ENCODE measurements at places on chromosomes 2 and 18.
A peak's percentile ranks its signal among the peaks of the same experiment; 100 is the strongest.

- DNase-seq, result no peak
These were observed 25.6 kb downstream of the DNMT3A start for GRCh38 chr2:25316101-25316500.

DNA sequence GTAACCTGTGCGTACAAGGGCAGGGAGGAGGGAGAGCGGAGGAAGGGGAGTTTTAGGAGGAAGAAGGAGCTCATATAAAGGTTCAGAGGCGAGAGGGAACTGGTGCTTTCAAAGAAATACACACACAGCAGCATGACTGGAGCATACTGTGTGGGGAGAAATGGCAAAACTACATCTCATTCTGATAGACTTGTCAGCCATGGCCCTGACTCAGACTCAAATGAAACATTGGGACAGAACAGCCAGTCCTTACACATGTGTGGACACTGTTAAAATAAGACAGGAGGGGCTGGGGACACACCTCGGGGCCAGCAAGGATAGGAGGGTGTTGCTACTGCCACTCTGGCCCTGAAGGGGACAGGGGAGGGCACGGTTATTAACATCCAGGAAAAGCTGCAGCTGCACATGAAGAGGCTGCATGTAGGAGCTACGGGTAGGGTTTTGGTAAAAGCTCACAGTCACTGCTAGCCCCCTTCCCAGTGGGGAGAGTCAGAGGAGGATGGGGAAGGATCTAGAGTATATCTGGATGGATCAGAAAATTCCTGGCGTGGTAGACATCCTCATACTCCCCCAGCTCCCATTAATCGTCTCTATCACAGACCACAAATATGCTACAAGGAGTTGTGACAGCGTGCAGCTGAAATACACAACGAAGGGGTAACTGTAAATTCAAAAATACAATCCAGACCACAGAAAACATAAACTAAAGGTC, 110.5 kb downstream of the GATA6 start:
- DNase-seq, result no peak

DNA sequence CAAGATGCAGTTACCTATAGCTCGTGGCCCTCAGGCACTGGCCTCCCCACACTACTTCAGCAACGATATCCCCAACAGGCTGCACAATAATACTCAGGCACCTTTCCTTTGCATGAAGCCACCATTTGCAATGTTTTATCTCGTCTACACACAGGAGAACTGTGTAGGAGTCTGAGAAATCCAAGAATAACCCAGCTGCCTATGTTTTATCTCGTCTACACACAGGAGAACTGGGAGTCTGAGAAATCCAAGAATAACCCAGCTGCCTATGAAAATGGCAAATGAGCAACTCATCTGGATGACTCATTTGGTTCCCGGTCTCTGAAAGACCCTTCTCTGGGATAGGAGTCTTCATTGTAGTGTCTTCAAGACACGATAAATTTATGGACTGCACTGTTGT, 18.3 kb upstream of the LNPK start:
- no peak for DNase-seq

GRCh38 chr2:121237980-121238665, 46.9 kb downstream of the TFCP2L1 start:
- DNase-seq, result peak; percentile 43

- DNase-seq, result peak; percentile 48
These were observed 29.1 kb downstream of the ARMC9 start for GRCh38 chr2:231227310-231228162.

DNA sequence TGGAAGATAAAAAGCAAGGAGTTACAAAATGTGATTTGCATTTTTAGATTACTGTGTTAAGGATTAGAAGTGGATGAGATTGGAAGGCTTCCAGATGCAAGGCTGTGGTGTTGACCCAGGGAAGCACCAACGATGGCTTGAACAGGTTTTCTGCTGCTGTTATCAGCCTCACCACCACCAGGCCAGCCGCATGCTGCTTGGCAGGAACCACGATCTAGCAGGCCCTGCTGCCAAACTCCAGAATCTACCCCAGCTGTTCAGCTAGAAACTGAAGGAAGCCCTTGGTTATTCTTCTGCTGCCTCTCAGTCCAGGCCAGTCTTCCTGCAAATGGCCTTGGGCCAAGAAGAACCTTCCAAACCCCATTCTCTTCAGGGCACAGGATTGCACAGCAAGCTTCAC, 133.9 kb downstream of the MTCL1 start:
- no peak for DNase-seq

DNA sequence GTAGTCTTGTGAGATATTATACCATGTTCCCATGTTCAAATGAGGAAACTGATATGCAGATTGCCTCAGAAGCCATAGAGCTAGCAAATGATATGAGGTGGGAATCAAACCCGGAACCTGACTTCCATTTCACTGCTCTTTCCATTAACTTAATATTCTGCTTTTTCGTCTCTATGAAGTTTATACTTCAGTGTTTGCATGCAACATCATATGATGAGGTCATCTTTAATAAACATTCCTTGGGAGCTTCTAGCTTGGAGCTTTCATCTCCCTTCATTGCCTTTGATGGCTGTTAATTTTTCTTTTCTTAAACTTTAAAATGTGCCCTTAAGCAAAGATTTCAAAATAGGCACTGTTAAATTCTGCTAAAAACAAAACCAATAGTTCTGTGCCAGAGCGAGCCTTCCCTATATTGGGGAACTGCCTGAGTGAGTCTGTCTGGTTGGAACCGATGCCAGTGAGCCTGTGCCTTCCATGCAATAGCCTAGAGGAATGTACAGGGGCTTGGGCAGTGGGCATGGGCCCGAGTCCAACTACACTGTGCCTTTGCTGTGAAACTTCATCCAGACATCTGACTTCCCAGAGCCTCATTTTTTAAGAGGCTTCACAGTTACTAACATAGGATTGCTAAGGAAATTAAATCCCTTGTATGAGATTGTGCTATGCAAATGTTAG, 91.1 kb upstream of the TMEM200C start:
- DNase-seq, result no peak

GRCh38 chr18:55141318-55141717, 182.1 kb upstream of the CCDC68 start:
- no peak for DNase-seq

DNA sequence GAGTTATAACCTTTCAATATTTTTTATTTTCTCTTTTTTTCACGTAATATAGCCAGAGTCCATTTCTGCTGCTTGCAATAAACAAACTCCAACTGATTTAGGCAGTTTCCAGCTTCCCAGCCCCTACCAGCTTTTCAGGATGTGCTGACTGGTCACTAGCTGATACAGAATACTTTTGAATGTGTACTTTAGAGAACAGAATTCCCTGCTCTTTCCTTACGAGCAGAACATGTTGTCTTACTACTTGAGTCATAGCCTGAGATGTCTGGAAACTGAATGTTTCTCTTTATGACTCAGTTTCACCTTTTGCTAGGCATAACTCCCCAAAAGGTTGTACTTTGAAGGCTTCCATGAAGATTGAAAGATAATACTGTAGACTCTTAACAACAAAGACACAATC, 44.5 kb upstream of the KCNE4 start:
- DNase-seq, result no peak

- no peak for DNase-seq
These were observed 199.6 kb upstream of the HNMT start for GRCh38 chr2:137764646-137765045.
